Pancreas (tissue), 10 donors: ENCODE measurements at places on chromosomes 13 and 19.

GRCh38 chr13:85277748-85278147 is 521.5 kb downstream of the SLITRK6 start:
- DNase-seq, result no peak

- no peak for DNase-seq
Observed at GRCh38 chr13:101655435-101655834, 203.0 kb downstream of the ITGBL1 start.

DNA sequence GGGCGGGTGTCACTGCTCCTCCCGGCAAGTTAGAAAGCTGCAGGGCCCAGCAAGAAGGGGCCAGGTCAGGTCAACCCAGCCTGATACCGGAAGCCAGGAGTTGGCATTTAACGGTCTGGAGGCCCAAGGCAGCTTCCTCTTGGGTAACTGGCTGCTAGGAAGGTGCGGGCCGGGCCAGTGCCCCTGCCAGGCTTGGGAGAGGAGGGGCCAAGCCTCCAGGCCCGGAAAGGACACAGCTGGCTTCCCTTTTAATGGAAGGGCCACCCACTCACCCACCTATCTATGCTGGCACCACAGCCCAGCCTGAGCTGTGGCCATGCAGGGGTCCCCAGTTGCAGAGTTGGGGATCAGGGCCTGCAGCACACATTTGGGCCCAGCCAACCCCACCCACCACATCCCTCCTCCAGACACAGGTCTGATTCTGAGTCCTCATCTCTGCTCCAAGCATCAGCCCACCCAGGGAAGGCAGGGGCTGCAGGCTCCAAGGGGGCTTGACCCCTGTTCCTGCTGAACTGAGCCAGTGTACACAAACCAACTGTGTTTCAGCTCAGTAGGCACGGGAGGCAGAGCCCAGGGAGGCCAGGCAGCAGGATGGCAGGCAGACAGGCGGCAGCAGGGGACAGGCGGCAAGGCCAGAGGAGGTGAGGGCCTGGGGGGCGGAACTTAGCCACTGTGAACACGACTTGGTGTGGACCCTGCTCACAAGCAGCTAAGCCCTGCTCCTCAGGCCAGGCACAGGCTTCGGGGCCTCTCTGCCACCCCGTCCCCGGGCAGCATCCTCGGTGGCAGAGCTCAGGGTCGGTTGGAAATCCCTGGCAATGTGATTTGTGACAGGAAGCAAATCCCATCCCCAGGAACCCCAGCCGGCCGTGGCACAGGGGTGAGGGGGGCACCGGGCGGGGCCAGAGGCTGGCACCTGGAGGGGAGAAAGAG is 40.8 kb downstream of the ZSWIM4 start:
- no peak for DNase-seq

DNA sequence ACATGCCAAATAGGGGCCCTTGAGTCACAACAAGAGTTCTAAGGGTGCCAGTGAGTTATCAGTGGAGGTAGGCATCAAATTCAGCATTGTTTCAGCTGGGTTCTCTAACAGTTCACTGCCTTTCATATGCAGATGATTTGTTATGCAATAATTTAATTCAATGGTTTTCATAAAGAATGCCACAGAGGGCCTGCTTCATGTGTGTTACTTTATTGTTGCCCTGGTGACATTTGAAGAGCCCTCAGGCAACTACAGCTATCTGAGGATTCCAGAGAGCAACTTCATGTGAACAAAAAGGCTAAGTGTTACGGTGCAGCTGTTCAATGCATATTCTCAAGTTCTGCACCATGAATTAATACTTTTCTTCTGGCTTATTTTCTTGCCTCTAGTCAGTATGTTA is 43.1 kb upstream of the STARD13 start:
- DNase-seq, result no peak

DNA sequence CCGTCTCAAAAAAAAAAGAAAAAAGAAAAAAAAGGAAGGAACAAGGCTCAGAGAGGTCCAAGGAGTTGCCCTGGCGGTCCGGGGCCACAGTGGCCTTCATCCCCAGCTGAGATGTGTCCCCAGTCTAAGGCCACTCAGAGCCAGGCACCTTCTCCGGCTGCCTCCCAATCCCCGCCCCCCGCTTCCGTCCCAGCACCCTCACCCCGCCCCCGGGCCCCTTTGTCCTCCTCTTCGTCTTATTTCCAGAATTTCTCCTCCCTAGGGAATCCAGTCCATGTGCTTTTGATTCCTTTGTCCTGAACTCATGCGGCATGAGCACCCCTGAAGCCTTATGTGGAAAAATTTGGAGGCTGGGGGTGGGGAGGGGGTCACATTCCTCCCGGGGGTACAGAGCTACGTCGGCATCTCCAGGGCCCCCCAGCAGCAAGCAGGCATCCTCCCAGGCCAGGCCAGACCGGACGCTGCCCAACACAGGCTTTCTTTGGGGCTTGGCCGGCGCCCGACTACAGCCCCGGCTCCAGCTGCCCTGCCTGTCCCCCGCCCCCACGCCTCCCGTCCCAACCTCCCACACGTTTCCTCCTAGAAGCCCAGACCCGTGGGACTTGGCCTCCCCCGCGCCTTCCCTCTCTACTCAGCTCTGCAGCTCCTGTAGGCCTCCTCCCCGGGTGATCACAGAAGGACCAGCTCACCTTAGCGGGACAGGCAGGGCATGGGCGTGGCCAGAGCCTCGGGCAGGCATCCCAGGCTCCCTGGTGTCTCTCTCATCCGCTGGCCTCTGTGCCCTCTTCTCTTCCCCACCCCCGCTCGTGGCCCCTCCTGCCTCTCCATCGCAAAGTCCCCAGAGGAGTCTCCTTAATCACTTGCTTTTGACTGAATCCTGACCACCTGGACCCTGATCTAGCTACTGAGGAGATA is 17.8 kb upstream of the ADGRE5 start:
- DNase-seq, result peak; percentile 47

DNA sequence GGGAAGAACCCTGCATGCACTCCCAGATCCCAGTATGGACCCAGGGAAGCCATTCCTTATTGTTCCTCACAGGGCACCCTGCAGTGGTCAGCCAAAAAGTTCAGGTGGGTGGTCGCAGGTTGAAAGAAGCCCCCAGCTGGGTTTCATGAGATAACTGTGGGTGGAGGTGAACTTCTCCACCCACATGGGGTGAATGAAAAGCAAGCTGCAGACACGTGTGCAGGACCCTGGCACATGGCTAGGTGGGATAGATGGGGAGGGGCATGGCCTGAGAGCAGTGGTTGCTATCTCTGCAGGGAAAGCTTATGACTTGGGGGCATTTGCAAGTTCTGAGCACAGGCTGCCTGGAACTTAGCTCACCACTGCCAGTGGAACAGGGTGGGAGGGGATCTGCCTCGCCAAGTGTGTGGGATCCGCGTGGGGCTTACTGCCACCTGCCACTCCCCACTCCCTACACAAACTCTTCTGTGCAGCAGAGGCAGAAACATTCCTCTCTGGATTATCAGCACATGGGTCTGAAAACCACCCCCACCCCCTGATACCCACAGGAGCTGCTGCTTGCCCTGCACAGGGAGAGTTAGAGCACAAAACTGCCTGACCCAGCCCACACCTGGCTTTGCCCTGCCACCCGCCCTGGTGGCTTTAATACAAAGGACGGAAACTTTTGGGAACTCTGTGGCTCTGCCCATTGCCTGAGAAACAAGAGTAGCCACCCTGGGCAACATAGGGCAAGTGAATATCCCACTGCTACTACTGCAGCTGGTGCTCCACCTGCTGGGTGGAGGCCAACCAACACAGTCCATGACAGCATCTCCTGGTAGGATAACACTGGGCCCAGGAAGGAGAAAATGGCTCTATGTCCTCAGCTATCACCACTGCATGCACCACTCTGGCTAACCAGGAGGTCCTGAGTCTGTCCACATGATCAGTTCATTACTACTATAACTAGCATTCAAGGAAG is 24.4 kb downstream of the PLA2G4C start:
- no peak for DNase-seq

DNA sequence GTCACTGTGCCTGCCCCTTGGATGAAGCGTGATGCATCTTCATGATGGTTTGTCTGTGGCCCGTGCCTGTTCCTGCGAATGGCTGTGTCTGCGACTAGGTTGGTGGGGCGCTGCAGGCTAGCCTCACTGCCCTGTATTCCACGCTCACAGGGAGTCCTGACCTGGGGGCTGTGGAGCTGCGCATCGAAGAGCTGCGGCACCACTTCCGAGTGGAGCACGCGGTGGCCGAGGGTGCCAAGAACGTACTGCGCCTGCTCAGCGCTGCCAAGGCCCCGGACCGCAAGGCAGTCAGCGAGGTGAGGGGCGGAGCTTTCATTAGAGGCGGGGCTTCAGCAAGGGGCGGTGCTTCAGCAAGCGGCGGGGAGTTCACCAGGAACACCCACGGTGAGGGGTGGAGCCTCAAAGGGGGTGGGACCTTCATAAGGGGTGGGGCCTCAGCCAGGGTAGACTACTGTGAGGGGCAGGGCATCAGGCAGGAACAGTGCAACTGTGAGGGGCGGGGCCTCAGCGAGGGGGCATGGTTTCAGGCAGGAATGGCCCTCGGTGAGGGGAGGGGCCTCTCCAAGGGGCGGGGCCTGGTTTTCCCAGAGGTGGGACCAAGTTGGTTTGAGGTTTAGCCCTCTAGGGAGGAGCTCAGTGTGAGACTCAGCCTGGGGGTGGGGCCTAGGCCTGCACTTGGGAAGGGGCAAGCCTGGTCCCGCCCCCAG is 17.2 kb downstream of the PKN1 start:
- DNase-seq, result no peak

- DNase-seq, result no peak
Observed at GRCh38 chr13:40571338-40571963, 95.0 kb downstream of the FOXO1 start.

- no peak for DNase-seq
Observed at GRCh38 chr19:7970716-7971448, 27.4 kb upstream of the TIMM44 start.

- no peak for DNase-seq
Observed at GRCh38 chr19:49355909-49356353, 6.3 kb downstream of the TEAD2 start.

DNA sequence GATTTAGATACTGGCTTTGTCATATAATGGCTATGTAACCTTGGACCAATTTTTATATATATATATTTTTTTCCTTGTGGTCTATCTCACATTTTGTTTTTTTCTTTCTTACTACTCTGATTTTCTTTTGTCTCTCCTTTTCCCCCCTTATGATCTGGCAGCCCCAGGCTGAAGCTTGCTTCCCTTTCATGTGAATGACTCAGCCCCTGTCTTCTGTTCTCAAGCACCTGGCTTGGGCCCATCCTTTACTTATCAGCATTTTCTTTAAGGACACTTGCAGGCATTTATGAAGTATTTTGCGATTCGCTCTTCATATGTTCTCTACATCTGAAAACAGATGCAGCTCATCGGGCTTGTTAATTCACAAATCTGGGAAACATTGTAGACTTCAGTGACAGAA is 163.6 kb downstream of the SPRY2 start:
- DNase-seq, result no peak

- peak; percentile 28 for DNase-seq
Observed at GRCh38 chr13:113633485-113633873, 24.5 kb downstream of the ATP4B start.

GRCh38 chr13:34035676-34036325 is 217.9 kb downstream of the RFC3 start:
- no peak for DNase-seq

DNA sequence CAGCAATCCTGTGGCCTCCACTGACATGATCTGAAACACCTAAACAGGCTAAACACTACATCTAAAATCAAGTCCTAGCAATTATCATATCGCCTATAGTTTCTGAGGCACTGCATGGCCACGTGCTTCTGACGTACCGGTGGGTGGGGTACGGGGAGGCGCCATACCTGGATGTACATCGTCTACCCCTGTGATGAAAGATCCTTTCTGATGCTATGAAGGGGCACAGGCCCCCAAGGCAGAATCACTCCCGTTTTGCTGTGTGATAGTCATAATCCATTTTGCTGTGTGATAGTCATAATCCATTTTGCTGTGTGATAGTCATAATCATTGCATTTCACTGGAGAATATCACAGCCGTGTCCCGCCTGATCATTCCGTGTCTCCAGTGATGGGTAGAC is 118.7 kb upstream of the SOX1 start:
- no peak for DNase-seq
